Gastrocnemius medialis (tissue), 4 donors: ENCODE measurements at places on chromosomes 1 and 21. TPM values are rescaled to one million over a fixed set of nuclear protein-coding genes. Genes with fewer than 3 reads are reported as not detected.

TMCO4 gene
- total RNA-seq, result 3.4 TPM

PRKAB2 gene
- 107 TPM for total RNA-seq

NBL1 gene
- 7.9 TPM for total RNA-seq

GRCh38 chr1:86104606-86105532, 51.7 kb downstream of the COL24A1 start:
- no peak for DNase-seq

- DNase-seq, result no peak
These were observed 242.2 kb upstream of the ADGRL2 start for GRCh38 chr1:81558291-81559076.

DNA sequence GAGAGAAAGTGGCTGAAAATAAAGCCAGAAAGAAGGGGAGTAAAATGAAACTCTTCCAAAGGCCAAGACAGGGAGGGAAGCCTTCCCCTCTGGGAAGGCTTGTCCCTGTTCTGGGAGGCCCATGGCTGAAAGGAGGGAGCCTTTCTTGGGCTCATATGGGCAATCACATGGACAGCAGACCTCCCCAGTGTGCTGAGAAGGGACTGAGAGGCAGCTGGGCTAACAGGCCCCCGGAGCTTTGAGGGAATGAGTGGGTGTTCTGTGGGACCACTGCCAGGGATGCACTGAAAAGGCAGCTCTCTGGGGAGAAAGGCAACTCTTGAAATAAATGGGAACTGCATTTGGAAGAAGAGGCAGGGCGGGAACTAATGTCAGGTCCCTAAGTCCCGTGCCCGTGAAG, 39.1 kb downstream of the KANK4 start:
- no peak for DNase-seq

DNA sequence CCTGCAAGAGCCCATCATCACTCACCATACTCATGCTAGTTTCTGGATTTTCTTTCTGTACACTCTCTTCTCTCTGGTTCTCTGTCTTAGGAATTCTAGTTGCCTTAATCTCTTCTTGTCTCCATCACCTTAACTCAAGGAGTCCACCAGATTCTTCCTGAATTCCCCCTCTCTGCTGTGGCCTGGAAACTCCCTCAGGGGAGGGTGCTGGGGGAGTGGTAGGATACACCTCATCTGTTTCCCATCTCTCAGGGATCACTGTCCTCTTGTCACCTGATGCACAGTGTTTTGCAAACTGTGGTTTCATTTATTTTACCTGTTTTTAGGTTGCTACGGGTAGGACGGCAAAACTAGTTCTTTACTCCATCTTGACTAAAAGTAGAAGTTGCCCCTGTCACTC, 6.6 kb upstream of the GNG12 start:
- no peak for DNase-seq
